HFFc6 (cell line): ENCODE measurements at places on chromosomes 1 and 21. TPM values are rescaled to one million over a fixed set of nuclear protein-coding genes. Genes with fewer than 3 reads are reported as not detected.
A peak's percentile ranks its signal among the peaks of the same experiment; 100 is the strongest.

DNA sequence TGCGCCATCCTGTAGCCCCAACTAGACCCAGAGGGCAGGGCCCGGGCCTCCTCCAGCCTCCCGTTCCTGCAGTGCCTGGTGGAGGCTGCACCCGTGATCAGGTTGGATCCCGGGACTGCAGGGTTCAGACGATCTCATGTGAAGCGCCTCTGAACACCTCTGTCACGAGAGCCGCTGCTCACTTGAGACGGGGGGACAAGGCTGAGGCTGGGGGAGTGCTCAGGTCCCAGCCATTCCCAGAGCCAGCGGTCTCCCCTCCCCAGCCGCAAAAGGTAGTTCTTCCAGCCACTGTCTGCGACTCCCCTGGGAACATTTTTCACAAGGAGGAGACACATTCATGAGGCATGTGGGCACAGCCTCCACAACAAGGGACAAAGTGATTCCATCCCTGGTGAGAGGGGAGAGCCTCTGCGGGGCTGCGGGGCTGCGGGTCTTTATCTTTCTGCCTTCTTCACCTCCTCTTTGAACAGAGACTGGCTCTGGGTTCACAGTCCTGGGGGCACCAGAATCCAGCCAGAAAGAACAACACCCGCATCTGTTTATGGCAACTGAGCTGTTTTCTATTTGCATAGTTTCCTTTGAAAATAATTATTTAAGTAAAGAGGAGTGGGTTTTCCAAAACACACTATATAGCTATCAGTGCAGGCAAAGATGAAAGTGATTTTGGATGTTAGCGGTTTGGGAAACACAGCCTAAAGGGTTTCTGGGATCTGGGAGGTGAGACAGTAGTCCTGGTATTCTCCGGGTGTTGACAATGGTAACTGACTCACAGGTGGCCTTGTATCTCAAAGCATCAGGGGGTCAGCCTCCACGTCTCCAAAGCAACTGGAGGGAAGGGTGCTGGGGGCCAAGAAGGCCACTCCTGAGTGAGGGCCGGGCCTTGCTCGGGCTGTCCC, 13.0 kb upstream of the LDLRAP1 start:
- 0 out of 2 replicates have a peak, but pooled peaks cover 5% of the 10 kb centered on the region for H3K4me1 ChIP-seq
- H3K27ac ChIP-seq: no peak overlapping the region
- no peak overlapping the region for H3K4me3 ChIP-seq
- peaks cover 2% of the 10 kb centered on the region for H3K36me3 ChIP-seq
- no peak for DNase-seq
- H3K27me3 ChIP-seq: peaks cover 24% of the 10 kb centered on the region

GRCh38 chr1:181077576-181078242, 10.8 kb upstream of the IER5 start:
- peak overlapping the region; percentile 44 for H3K4me3 ChIP-seq
- H3K36me3 ChIP-seq: peaks cover 4% of the 10 kb centered on the region; the same call in 1 of the 2 replicates
- H3K27ac ChIP-seq: peak overlapping the region; percentile 99
- H3K27me3 ChIP-seq: peaks cover 3% of the 10 kb centered on the region
- peaks cover 80% of the 10 kb centered on the region for H3K4me1 ChIP-seq
- DNase-seq: peak; percentile 43

- H3K4me3 ChIP-seq: no peak overlapping the region
- H3K27ac ChIP-seq: no peak overlapping the region
- H3K27me3 ChIP-seq: peaks cover 4% of the 10 kb centered on the region
Measured at GRCh38 chr1:152623203-152623844, 421 bp upstream of the LCE3A start.

DNA sequence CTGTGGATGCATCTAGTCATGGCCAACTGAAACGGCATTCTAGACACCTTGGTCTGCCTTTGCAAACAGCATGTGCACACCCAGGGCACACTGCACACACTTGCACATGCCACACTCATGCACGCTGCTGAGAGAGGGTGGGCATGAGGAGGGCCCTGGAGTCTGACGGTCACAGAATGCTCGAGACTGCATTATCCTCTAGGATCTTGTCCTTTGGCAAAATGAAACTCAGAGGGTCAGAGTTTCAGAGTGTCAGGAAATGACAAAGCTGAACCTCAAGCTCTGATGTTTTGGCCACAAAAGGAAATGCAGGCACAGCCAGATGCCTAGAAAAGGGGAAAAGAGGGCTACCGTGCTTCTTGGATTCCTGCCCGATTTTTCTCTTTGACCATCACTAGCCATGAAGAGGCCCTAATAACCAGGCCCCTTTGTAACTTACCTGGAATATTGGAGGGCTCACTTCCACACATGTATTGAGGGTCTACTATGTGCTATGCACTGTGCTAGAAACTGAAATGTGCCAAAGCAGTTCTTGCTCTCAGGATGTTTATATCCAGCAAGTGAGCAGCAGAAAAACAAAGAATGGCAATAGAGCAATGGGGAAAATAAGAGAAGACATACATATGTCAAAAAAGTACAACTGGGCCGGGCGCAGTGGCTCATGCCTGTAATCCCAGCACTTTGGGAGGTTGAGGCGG, 65.4 kb downstream of the TOMM20 start:
- no peak overlapping the region for H3K27ac ChIP-seq
- DNase-seq: no peak
- H3K27me3 ChIP-seq: no peaks in the 10 kb centered on the region
- no peaks in the 10 kb centered on the region for H3K36me3 ChIP-seq
- no peak overlapping the region for H3K4me3 ChIP-seq

ANXA9 gene
- total RNA-seq: 0.46 and 0.50 TPM in 2 replicates

DNA sequence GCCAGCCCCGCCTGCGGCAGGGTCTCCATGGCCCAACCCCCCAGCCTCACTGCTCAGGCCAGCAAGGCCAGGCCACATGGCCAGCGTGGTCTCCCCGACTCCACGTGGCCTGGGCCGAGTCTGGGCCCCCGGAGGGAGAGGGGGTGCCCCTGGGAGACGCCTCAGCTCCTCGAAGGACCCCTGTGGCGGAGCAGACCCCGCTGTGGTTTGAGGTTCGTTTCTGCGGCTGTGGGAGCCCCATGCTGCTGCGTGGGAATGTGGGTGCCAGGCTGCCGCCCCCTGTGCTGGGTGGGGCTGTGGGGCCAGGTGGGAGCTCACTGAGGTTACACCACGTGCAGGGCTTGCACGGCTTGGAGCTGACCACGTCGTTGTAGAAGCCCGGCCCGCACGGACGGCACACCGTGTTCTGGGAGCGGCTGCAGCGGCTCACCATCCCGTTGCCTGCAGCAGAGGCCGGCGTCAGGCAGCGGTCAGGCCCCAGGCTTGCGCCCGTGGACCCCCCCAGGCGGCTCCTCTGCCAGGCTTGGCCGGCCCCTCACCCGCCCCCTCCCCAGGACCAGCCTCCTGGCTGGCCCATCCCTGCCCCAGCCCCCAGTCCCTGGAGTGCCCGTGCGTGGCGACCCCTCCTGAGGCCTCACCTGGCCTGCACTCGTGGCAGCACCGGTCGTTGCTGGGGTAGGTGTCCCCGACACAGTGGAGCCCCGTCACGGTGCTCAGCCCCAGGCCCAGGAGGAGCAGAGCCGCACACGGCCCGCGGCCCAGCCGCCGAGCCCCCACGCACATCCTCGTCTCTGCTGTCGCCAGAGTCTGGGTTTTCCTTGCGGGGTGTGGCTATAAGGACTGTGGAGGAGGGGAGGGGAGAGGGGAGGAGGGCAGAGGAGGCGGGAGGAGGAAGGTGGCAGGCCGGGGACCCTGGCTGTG, at the start of gene TNFRSF4:
Gene TNFRSF4, minus strand, starts transcription at position 809 of the 921 bp plus-strand sequence. Its CDS starts 26 bp downstream, at position 783.
- H3K36me3 ChIP-seq: peaks cover 8% of the 10 kb centered on the region; the same call in 1 of the 2 replicates
- peaks cover 3% of the 10 kb centered on the region for H3K4me1 ChIP-seq

- H3K4me1 ChIP-seq: no peaks in the 10 kb centered on the region
- H3K36me3 ChIP-seq: no peaks in the 10 kb centered on the region
- H3K27me3 ChIP-seq: peaks cover 3% of the 10 kb centered on the region; the same call in 1 of the 2 replicates
- no peak overlapping the region for H3K4me3 ChIP-seq
- H3K27ac ChIP-seq: no peak overlapping the region
Measured at GRCh38 chr1:86567878-86568277, 21.0 kb downstream of the CLCA4 start.

DNA sequence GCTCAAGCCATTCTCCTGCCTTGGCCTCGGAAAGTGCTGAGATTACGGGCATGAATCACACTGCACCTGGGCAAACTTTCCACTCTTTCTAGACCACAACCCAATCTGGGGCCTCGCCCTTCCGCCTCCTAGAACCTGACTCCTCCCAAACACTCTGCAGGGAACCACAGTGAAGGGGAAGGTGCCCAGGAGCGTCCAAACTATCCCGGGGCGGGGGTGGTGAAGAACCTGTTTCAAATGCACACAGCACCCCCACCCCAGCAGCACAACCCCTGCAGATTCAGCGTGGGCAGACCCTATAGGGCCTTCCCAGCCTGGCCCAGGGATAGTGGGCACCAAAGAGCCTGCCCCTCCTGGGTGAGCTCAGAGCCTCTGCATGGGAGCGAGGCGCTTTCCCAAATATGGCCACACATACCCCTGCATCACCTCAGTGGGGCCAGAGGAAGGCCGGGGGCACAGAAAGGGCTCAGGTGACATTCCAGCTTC, 86.9 kb downstream of the STUM start:
- peaks cover 29% of the 10 kb centered on the region for H3K27me3 ChIP-seq
- no peak overlapping the region for H3K27ac ChIP-seq
- no peaks in the 10 kb centered on the region for H3K4me1 ChIP-seq

- peaks cover 43% of the 10 kb centered on the region for H3K36me3 ChIP-seq
- no peak overlapping the region for H3K4me3 ChIP-seq
- DNase-seq: no peak
- no peaks in the 10 kb centered on the region for H3K27me3 ChIP-seq
- H3K27ac ChIP-seq: no peak overlapping the region
Measured at GRCh38 chr1:97588772-97589171, 332.1 kb downstream of the DPYD start.

AKR7A3 gene
- total RNA-seq: 0.18 to 0.42 TPM in 2 of 3 replicates, not detected in the other

GRCh38 chr1:201016943-201017827, 6.3 kb downstream of the KIF21B start:
- no peak overlapping the region for H3K4me3 ChIP-seq
- H3K36me3 ChIP-seq: no peaks in the 10 kb centered on the region
- H3K27ac ChIP-seq: no peak overlapping the region
- peaks cover 7% of the 10 kb centered on the region for H3K4me1 ChIP-seq

- H3K4me3 ChIP-seq: no peak overlapping the region
- H3K27ac ChIP-seq: no peak overlapping the region
- peaks cover 12% of the 10 kb centered on the region for H3K36me3 ChIP-seq
- no peak for DNase-seq
- peaks cover 7% of the 10 kb centered on the region; the same call in 1 of the 2 replicates for H3K27me3 ChIP-seq
Measured at GRCh38 chr1:94721240-94721639, 98.9 kb upstream of the SLC44A3 start.

DYRK3 gene
- total RNA-seq: 23.8 and 26.7 TPM in 2 replicates

DNA sequence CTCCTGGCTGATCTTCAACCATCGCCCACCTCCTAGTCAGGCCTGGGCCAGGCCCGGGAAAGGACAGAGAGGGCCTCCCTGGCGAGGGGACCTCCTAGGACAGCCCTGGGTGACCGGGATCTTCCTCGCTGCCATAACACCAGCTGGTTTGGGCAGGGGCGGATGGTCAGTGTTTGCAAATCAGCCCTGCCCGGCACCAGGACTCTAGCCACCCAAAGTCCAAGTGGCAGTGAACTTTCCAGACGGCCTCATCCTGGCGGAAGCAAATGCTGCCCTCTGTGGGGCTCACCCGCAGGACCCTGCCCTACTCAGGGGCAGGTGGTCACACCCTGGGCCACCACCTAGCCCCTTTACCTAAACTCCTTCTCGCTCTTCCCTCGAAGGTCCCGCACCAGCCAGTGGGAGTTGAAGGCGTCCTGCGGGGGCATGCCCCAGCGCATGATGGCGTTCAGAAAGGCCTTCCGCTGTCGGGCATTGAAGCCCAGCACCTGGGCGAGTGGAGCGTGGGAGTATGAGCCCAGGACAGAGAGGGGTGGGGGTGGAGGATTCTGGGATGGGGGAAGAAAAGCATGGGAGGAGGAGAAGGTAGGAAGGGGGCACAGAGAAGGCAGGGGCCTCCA, 55.3 kb downstream of the CHD5 start:
- H3K4me3 ChIP-seq: no peak overlapping the region
- H3K36me3 ChIP-seq: no peaks in the 10 kb centered on the region
- H3K27me3 ChIP-seq: peaks cover 15% of the 10 kb centered on the region
- DNase-seq: no peak

- peaks cover 5% of the 10 kb centered on the region for H3K36me3 ChIP-seq
- peaks cover 21% of the 10 kb centered on the region for H3K4me1 ChIP-seq
- H3K4me3 ChIP-seq: no peak overlapping the region
- H3K27ac ChIP-seq: no peak overlapping the region
Measured at GRCh38 chr1:12098786-12099185, 35.7 kb downstream of the TNFRSF8 start.

HNRNPR gene
- total RNA-seq: 101 to 143 TPM (median 133 TPM) in 3 replicates

DNA sequence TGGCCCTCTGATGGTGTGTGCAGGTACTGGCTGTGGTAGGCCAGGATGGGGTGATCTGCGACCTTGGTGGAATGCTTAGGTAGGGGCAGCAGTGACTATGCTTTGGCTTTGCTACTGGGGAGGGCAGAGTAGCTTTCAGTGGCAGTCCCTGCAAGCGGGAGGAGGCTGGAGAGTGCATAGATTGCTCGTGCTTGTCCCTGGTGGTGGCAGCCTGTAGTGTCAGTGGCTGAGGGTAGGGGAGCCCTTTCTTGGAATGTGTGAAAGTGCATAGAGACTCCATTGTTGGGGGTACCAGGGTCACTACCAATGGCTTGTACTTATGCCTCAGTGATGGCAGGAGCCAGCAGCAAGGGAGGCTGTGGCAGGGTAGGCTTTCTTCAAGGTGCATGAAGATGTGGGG, 582.6 kb downstream of the MRPL39 start:
- no peaks in the 10 kb centered on the region for H3K36me3 ChIP-seq
- no peaks in the 10 kb centered on the region for H3K4me1 ChIP-seq
- peaks cover 3% of the 10 kb centered on the region for H3K27me3 ChIP-seq
- DNase-seq: no peak
- H3K4me3 ChIP-seq: no peak overlapping the region
- H3K27ac ChIP-seq: no peak overlapping the region

- no peaks in the 10 kb centered on the region; the same call in 1 of the 2 replicates for H3K36me3 ChIP-seq
- H3K27me3 ChIP-seq: peaks cover 3% of the 10 kb centered on the region; the same call in 1 of the 2 replicates
- no peak for DNase-seq
- no peak overlapping the region for H3K27ac ChIP-seq
- no peaks in the 10 kb centered on the region; the same call in none of the 2 replicates for H3K4me1 ChIP-seq
Measured at GRCh38 chr21:39010629-39011404, 172.4 kb downstream of the PSMG1 start.

EPHB2 gene
- 11.4 and 29.9 TPM in 2 replicates for total RNA-seq

GRCh38 chr1:173502104-173502503, 25.0 kb downstream of the PRDX6 start:
- no peak overlapping the region for H3K4me3 ChIP-seq
- H3K27ac ChIP-seq: no peak overlapping the region
- H3K36me3 ChIP-seq: no peaks in the 10 kb centered on the region
- peaks cover 16% of the 10 kb centered on the region for H3K4me1 ChIP-seq
- DNase-seq: no peak

- no peak overlapping the region for H3K27ac ChIP-seq
- H3K36me3 ChIP-seq: no peaks in the 10 kb centered on the region
- peaks cover 10% of the 10 kb centered on the region; the same call in 1 of the 2 replicates for H3K4me1 ChIP-seq
- peak; percentile 19 for DNase-seq
Measured at GRCh38 chr1:42006836-42007235, 88.1 kb upstream of the HIVEP3 start.

SIPA1L2 gene
- total RNA-seq: 0.03 TPM in 1 of 2 replicates, not detected in the other

- H3K4me1 ChIP-seq: peaks cover 21% of the 10 kb centered on the region
- DNase-seq: no peak
- peak overlapping the region; percentile 18; the same call in 1 of the 2 replicates for H3K27ac ChIP-seq
- no peak overlapping the region for H3K4me3 ChIP-seq
Measured at GRCh38 chr1:224251741-224252146, 68.7 kb downstream of the DEGS1 start.

GRCh38 chr1:184212649-184213314, 161.3 kb downstream of the TSEN15 start:
- H3K27ac ChIP-seq: peak overlapping the region; percentile 95
- peak overlapping the region; percentile 1; the same call in 1 of the 2 replicates for H3K4me3 ChIP-seq
- no peaks in the 10 kb centered on the region; the same call in 1 of the 2 replicates for H3K36me3 ChIP-seq

RIT1 gene
- total RNA-seq: 30.4 to 32.8 TPM (median 31.0 TPM) in 3 replicates

DISP1 gene
- total RNA-seq: 3.3 to 4.3 TPM (median 3.5 TPM) in 3 replicates

TFF2 gene
- not detected in 3 replicates for total RNA-seq
